Jurkat, Clone E6-1 (cell line): ENCODE measurements at places on chromosomes 4 and X.

DNA sequence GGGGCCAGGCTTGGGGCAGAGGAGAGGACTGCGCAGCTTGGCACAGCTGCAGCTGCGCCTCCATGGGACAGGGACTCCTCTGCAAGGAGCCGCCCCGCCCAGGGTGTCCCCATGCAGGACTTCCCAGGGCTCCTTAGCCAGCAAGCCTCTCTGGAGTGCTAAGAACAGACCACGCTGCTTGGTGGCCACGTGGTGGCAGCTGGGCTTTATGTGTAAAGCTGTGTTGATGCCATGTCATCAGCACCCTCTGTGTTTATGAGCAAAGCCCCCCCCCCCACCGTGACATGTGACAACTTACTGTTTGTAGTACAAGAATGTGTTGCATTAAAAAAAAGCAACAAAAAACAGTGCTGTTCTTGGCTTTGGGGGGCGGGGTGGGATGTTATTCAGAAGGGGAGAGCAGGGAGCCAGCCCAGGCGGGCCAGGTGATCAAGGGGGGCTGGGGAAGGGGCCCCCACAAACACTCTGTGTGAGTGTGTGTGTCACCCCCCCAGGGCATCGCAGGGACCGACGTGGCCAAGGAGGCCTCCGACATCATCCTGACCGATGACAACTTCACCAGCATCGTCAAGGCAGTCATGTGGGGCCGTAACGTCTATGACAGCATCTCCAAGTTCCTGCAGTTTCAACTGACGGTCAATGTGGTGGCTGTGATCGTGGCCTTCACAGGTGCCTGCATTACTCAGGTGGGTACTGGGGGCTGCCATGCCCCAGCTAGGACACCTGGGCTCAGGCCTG lies 40.3 kb downstream of the ATP2B3 start:
- no peak for DNase-seq

DNA sequence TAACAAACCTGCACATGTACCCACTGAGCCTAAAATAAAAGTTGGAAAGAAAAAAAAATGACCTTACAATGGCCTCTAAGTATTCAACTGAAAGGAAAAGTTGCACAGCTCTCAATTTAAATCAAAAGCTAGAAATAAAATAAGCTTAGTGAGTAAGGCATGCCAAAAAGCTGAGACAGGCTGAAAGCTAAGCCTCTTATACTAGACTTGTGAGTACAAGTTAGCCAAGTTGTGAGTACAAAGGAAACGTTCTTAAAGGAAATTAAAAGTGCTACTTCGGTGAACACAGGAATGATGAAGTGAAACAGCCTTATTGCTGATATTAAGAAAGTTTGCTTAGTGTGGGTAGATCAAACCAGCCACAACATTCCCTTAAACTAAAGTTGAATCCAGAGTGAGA lies 707.9 kb upstream of the PITX2 start:
- DNase-seq, result no peak

DNA sequence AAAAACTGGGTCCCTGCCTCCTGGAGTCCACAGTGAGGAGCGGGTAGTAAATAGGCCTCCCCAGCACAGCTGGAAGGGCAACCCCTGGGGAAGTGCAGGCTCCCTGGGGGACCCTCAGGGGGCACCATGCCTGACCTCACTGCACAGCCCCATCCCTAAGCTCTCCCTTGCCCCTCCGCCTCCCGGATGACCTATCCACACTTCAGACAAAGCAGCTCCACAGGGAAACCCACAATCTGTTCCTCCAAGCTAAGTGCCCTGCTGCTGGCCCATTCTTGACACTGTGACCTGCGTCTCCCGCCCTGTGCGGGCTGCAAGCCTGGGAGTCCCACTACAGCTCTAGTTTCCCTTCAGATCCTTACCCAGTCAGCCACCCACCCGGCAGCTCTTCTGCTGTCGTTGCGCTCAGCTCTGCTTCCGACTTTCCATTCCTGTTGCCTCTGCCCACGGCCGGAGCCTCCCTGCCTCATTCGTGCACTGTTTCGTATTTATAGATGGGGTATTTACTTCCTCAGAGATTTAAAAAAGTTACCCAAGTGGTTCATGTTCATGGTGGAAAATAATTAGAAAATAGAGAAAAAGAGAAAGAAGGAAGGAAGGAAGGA lies 47.0 kb upstream of the STOX2 start:
- no peak for DNase-seq

DNA sequence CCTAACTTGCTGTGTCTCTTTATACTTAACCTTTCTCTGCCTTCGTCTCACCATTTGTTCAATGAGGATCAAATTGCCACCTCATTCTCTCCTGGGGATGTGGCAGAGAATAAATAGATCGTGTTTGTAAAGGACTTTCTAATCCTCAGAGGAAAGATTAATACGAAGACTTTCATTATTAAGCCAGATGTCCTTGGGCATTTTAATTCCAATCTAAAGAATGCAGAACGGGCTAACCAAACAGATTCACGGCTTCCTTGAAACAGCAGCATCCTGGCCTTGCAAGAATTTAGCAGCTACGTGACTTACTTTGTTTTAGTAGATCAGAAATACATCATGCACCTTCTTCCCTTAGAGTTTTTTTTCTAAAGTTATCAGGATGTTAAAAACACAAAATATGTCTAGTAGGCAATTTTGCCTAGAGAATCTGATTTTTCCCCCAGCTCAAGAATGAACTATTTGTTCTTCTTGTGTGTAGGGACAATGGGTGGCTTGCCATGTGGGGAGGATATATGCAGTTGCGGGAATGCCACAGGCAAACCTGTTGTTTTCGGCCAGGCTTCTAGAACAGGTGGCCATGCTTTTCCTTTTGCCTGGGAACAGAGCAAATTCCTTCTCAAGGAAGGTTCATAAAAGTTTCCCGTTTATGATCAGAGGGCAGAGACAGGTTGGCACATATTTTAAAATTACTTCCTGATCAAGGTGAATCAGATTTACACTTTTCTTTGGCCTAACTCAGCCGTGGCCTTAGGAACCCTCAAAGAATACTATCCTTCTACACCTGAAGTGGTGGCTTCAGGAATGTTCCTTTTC lies 3.0 kb downstream of the MID1 start:
- no peak for DNase-seq

DNA sequence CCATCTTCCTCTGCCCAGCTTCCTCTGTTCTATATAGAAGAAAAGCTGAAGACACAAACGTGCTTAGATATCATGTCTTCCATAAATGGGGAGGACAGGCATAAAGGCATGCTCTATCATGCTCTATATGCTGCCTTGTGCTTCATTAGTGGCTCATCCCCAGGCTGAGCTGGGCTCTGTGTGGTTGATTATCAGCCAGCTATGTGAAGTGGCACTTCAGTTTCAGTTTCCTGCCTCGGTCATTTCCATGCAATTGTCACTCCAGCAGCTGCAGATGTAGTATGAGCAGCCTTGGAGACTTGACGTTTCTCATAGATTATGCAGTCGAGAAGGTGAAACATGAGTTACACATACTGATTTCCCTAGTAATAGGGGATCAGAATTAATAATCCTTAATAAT lies 106.2 kb downstream of the SYTL5 start:
- no peak for DNase-seq

GRCh38 chr4:109408711-109409110 lies 24.9 kb upstream of the SEC24B start:
- DNase-seq, result no peak

GRCh38 chr4:139916041-139916440 lies 237.9 kb downstream of the MAML3 start:
- no peak for DNase-seq

GRCh38 chr4:10721616-10722015 lies 37.0 kb upstream of the CLNK start:
- DNase-seq, result no peak

- no peak for DNase-seq
These were observed 106.6 kb downstream of the SHROOM4 start for GRCh38 chrX:50707405-50707804.

- no peak for DNase-seq
These were observed 119.6 kb downstream of the GATB start for GRCh38 chr4:151641167-151641566.

GRCh38 chr4:81421346-81422218 lies 50.1 kb downstream of the RASGEF1B start:
- DNase-seq, result no peak

- DNase-seq, result no peak
These were observed 404.1 kb downstream of the GPM6A start for GRCh38 chr4:175407926-175408325.

DNA sequence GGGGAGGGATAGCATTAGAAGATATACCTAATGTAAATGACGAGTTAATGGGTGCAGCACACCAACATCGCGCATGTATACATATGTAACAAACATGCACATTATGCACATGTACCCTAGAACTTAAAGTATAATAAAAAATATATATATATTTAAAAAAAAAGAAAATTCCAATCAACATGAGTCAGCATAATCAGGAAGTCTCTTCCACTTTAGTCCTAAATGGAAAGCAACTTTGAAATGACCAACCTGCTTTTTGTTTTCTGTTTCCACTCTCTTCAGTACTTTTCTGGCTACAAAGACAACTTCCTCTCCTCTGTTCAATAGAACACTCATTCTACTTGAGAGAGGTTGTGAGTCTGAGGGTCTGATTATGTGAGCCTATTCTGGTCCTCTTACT lies 13.5 kb upstream of the MAGEA8 start:
- no peak for DNase-seq

DNA sequence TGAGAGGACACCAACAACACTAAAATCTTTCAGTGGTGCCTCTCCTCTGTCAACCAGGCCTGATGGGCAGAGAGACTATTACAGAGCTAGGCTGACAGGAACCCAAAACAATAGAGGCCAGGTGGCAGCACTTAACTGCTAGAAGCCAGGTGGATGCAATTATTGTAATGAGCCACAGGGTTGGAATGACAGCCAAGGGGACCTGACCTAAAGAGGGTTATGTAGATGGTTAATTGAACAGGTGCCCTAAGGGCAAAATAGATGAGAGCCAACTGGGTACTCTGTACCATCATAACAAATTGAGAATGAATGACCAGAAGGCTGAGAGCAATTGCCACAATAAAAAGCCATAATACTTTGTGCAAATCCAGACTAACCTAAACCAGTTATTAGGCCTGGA lies 24.7 kb upstream of the FRAS1 start:
- DNase-seq, result no peak

GRCh38 chrX:65581661-65582339 lies 47.2 kb upstream of the LAS1L start:
- DNase-seq, result peak; percentile 53

- no peak for DNase-seq
These were observed 62.2 kb downstream of the DIPK2B start for GRCh38 chrX:45138525-45138924.

DNA sequence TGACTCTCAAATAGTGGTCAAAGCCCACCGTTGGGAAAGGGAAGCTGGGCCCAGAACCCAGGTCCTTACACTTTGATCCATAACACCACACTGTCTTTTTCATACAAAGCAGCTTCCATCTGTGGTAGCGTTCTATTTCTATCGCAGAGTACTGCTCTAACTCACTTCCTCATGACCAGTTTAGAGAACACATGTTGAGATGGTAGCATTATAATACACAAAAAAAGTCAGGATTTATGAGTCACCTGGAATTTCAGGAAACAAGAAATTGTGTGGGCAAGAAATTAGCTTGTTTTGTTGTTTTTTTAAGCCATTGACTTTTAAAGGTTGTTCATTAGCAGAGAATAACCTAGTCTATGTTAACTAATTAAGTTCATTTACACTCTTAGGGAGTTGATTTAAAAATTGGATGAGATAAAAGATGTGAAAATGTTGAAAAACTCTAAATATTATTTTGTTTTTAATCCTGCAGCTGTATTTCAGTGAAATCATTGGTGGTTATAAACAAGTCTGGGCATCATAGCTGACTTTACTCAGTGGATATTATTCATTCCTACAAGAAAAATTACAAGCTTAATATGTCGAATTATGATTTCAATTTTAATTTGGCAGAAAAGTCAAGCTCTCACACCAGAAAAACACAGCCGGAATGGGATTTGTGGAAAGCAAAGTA lies 1011.1 kb upstream of the HS3ST1 start:
- no peak for DNase-seq

GRCh38 chrX:1181170-1181569 lies 31.3 kb downstream of the CRLF2 start:
- DNase-seq, result no peak

GRCh38 chr4:82463221-82463620 lies 32.8 kb downstream of the ENOPH1 start:
- no peak for DNase-seq

DNA sequence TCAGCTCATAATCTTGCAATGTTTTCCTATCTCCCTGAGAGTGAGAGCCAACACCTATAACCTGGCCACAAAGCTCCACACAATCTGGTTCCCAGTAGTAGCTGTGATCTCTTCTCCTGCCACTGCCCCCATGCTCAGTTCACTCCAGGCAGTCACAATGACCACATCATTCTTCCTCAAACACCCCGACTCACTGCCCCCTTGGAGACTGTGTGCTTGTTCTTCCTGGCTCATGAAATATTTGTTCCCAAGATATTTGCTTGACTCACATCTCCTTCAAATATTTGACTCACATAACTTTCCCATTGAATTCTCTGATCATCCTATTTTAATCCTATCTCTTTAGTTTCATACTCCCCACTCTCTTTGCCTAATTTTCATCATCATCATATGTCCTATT lies 173.7 kb downstream of the AREG start:
- DNase-seq, result no peak

DNA sequence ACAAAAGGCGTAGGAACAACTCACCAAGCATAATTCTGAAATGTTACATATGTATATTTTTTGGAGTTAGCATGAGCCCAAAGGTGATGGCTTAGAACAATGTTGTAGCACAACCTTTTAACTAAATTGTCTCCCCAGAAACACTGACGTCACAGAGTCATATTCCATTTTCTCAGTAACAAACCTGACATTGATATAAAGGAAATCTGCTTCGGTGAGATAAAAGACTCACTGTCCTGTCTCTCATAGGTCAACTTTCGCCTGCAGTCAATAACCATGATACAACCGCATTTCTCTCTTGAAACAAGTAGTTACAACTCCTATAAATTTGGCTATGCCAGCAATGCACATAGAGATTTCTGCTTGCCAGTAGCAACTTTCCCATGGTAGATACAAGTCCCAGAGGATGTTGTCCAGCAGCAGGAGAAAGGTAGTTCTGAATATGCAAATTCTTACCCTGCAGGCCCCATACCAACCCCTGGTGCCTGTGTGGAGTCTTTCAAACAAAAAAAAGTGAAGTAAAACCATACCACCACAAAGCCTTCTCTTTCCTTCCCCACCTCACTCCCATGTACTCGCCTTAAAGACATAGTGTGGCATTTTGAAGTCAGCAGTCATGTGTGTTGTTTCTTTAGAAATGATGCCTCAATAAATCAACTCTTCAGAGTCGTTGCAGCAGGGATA lies 47.9 kb downstream of the MTM1 start:
- no peak for DNase-seq

GRCh38 chr4:119647558-119647957 lies 19.0 kb upstream of the PDE5A start:
- DNase-seq, result no peak

GRCh38 chr4:109733728-109734127 lies 3.9 kb upstream of the PLA2G12A start:
- DNase-seq, result no peak

DNA sequence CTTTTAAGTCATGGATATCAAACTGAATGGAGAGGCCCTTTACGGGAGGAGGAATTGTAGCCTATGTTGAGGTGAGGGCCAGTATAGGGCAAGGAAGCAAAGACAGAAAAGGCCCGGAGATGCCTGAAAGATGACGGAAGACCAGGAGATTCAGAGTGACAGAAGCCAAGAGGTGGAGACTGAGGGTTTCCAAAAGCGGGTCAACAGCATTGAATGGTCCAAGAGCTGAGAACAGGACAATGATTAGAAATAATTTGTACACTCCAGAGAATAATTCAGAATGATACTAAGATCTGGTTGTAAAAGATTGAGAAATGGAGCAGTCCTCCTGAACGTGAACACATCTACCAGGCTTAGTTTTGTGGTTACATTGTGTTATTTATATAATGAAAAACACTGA lies 45.5 kb upstream of the ZNF518B start:
- no peak for DNase-seq
